ENCODE measurements at places on chromosomes 13 and 19. TPM values are rescaled to one million over a fixed set of nuclear protein-coding genes. Genes with fewer than 3 reads are reported as not detected.
A peak's percentile ranks its signal among the peaks of the same experiment; 100 is the strongest.

The LILRB2 gene
- 3.5 TPM for total RNA-seq

The RAB3A gene
- 1.1 TPM for total RNA-seq

The ADGRE2 gene
- 32.1 TPM for total RNA-seq

The PSG2 gene
- total RNA-seq: not detected

The DCT gene
- 0.66 TPM for total RNA-seq

The PPM1N gene
- 2.3 TPM for total RNA-seq

The TPTE2 gene
- not detected for total RNA-seq

The PHLDB3 gene
- 15.1 TPM for total RNA-seq

The PROZ gene
- not detected for total RNA-seq

GRCh38 chr13:40102360-40102727 lies 446.9 kb downstream of the COG6 start:
- H3K27ac ChIP-seq: no peak overlapping the region
- H3K4me1 ChIP-seq: no peaks in the 10 kb centered on the region
- no peaks in the 10 kb centered on the region for H3K27me3 ChIP-seq
- no peaks in the 10 kb centered on the region for H3K36me3 ChIP-seq
- no peak overlapping the region for H3K4me3 ChIP-seq
- DNase-seq: no peak

DNA sequence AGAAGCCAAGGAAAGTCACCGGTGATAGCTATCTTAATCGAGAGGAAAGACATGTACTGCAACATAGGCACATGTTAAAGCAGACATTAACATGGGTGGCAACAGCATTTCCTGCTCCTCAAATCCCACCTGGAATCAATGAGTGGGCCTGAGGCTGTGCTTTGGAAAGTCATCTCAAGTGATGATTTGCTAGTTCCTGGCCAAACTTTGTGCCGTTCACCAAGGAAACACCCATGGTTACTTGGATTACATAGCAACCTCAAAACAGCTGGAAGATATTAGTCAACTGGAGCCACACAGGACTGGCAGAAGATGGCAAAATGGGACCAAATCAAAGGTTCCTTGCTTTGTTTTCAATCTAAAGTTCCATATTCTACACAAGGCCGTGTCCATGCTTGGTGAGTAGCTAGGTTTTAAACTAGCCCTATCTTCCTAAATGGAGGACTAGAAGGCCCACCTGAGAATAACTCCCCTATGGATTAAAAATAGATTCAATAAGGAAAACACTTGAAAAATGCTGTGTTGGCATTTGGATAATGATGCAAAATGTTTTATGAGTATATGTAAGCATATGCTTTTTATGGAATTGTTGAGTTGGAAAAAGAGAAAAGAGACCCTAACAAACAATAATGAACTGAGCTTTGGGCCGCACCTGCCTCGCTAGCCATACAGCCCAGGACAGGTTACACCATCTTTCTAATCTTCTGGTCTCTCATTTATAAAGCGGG lies 144.5 kb downstream of the RGCC start:
- no peaks in the 10 kb centered on the region for H3K4me1 ChIP-seq
- DNase-seq: no peak
- no peaks in the 10 kb centered on the region for H3K36me3 ChIP-seq
- no peak overlapping the region for H3K4me3 ChIP-seq

GRCh38 chr19:590396-590745 lies 690 bp downstream of the HCN2 start:
- H3K4me1 ChIP-seq: peaks cover 6% of the 10 kb centered on the region
- H3K36me3 ChIP-seq: no peaks in the 10 kb centered on the region
- no peak overlapping the region for H3K27ac ChIP-seq
- DNase-seq: no peak

GRCh38 chr13:37288057-37288720 lies 182.7 kb upstream of the CSNK1A1L start:
- no peaks in the 10 kb centered on the region for H3K27me3 ChIP-seq
- no peaks in the 10 kb centered on the region for H3K4me1 ChIP-seq
- no peaks in the 10 kb centered on the region for H3K36me3 ChIP-seq
- no peak overlapping the region for H3K27ac ChIP-seq
- DNase-seq: no peak

DNA sequence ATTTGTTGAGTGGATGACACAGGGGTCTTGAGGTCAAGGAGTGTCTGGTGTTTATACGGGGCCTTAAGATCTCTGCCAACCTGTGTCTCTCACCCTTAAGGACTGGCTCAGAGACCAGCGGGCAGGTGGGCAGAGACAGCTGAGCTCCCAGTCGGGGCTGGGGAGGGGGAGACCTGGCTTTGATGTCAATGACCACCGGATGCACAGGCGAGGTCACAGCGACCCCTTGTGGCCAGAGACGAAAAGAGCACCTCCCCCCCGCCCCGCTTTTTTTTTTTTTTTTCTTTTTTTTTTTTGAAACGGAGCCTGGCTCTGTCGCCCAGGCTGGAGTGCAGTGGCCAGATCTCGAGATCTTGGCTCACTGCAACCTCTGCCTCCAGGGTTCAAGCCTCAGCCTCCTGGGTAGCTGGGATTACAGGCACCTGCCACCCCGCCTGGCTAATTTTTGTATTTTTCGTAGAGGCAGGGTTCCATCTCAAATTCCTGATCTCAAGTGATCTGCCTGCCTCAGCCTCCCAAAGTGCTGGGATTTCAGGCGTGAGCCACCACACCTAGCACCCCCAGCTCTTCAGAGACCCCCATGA lies 12.1 kb upstream of the KLK14 start:
- peaks cover 11% of the 10 kb centered on the region for H3K4me1 ChIP-seq
- no peaks in the 10 kb centered on the region for H3K36me3 ChIP-seq
- DNase-seq: no peak
- no peaks in the 10 kb centered on the region for H3K27me3 ChIP-seq

DNA sequence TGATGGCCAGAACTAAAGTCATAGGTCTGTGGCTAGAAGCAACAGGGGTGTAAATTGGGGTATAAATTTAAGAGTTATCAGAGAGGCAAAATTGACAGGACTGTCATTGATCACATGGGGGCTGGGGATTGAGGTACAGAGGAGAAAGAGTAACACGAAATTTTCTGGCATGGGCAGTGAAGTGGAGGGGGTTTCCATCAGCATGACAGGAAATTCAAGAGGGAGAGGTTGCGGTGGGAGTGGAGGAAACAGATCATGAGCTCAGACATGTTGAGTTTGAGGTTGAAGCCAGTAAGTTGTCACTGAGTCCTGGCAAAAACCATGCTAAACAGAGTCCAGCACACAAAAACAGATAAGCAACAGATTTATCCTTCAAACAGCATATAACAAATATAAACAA lies 192.1 kb upstream of the TSC22D1 start:
- DNase-seq: no peak
- no peak overlapping the region for H3K27ac ChIP-seq
- H3K4me1 ChIP-seq: no peaks in the 10 kb centered on the region
- no peaks in the 10 kb centered on the region for H3K27me3 ChIP-seq
- H3K36me3 ChIP-seq: no peaks in the 10 kb centered on the region

DNA sequence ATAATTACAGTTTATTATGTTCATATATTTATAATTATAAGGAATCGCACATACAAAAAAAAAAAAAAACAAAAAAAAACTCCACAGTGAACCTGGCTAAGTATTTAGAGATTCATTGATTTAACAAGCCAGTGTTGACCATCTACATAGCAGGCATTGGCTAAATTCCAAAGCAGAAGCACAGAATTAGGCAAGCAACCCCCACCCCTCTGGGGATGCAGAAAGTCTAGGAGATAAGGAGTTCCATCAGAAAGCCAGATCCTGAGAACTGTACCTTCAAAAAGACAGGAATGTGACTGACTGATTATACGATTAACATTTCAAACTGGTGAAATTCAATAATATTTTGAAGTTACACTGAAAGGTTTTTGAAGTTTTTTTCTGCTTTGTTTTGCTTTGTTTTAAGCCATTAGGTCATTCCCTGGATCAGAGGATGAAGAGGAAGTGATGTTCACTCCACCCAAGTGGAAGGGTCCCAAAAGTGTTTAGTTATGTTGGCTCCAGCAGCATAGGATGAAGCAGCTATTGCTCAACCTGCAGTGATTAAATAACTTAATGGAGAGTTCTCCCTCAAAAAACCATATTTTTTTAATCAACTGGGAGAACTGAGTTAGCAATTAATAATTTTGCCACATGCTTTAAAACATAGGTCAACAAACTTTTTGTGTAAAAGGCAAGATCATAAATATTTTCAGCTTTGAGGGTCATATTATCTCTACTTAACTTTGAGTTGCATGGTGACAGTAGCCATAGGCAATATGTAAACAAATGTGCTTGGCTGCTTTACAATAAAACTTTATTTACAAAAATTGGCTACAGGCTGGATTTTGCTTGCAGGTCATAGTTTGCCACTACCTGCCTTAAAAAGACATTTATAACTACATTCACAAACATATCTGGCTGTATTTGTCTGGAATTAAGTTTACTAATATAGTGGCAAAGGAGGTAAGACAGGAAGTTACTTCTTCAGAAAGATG lies 49.6 kb downstream of the DOCK9 start:
- H3K36me3 ChIP-seq: no peaks in the 10 kb centered on the region
- no peak overlapping the region for H3K4me3 ChIP-seq
- H3K4me1 ChIP-seq: peaks cover 4% of the 10 kb centered on the region
- H3K27me3 ChIP-seq: no peaks in the 10 kb centered on the region
- peak overlapping the region; percentile 55 for H3K27ac ChIP-seq
- DNase-seq: no peak

DNA sequence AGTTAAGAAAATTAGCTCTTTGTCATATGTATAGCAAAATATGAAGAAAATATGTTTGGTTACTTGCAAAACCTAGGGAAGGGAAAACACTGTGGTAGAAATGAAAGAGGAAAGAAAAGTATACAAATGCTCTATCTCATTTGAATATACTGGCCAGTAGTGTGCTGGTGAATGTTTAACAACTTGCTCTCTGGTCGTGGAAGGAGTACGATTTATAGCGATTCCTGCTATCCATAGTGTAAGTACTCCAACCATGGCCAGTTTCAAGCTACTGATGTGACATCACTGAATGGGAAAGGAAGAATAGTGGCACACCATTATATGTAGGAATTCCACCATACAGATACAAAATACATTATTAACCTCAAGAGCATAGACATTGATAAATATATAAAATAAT lies 9.3 kb downstream of the BORA start:
- no peak overlapping the region for H3K4me3 ChIP-seq
- no peaks in the 10 kb centered on the region for H3K36me3 ChIP-seq
- no peak for DNase-seq
- H3K27me3 ChIP-seq: no peaks in the 10 kb centered on the region

- no peak overlapping the region for H3K4me3 ChIP-seq
- DNase-seq: no peak
- no peaks in the 10 kb centered on the region for H3K27me3 ChIP-seq
Observed at GRCh38 chr13:73664851-73665250, 469.4 kb downstream of the KLF12 start.

DNA sequence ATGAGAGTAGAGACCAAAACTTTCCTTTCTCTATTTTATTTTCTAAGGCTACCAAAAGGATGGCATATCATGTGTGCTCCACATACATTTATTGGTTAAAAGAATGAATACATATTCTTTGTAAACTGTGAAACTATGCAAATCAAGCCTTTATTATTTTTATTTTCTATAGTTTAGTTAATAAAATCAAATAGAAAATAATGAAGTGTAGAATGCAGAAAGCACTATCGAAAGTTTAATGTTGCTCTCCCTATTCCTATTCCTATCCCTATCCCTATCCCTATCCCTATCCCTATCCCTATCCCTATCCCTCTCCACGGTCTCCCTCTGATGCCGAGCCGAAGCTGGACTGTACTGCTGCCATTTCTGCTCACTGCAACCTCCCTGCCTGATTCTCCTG lies 60.3 kb downstream of the ZNF100 start:
- no peak overlapping the region for H3K27ac ChIP-seq
- no peak for DNase-seq
- no peak overlapping the region for H3K4me3 ChIP-seq
- no peaks in the 10 kb centered on the region for H3K4me1 ChIP-seq

GRCh38 chr19:48708471-48708870 lies 11.1 kb downstream of the MAMSTR start:
- DNase-seq: no peak
- H3K27me3 ChIP-seq: no peaks in the 10 kb centered on the region
- no peak overlapping the region for H3K4me3 ChIP-seq
- no peaks in the 10 kb centered on the region for H3K4me1 ChIP-seq

GRCh38 chr19:8335343-8336071 lies 7.6 kb downstream of the KANK3 start:
- peaks cover 35% of the 10 kb centered on the region for H3K27me3 ChIP-seq
- H3K4me3 ChIP-seq: peak overlapping the region; percentile 46
- peaks cover 8% of the 10 kb centered on the region for H3K4me1 ChIP-seq
- H3K27ac ChIP-seq: no peak overlapping the region
- DNase-seq: no peak
- no peaks in the 10 kb centered on the region for H3K36me3 ChIP-seq

- H3K36me3 ChIP-seq: no peaks in the 10 kb centered on the region
- H3K27ac ChIP-seq: no peak overlapping the region
- H3K4me3 ChIP-seq: no peak overlapping the region
- H3K27me3 ChIP-seq: no peaks in the 10 kb centered on the region
Observed at GRCh38 chr13:90416519-90416918, 931.0 kb upstream of the MIR17HG start.

- no peak overlapping the region for H3K27ac ChIP-seq
- H3K27me3 ChIP-seq: no peaks in the 10 kb centered on the region
- no peak overlapping the region for H3K4me3 ChIP-seq
- no peaks in the 10 kb centered on the region for H3K4me1 ChIP-seq
- no peak for DNase-seq
- no peaks in the 10 kb centered on the region for H3K36me3 ChIP-seq
Observed at GRCh38 chr13:50072676-50073075, 57.4 kb downstream of the KCNRG start.

DNA sequence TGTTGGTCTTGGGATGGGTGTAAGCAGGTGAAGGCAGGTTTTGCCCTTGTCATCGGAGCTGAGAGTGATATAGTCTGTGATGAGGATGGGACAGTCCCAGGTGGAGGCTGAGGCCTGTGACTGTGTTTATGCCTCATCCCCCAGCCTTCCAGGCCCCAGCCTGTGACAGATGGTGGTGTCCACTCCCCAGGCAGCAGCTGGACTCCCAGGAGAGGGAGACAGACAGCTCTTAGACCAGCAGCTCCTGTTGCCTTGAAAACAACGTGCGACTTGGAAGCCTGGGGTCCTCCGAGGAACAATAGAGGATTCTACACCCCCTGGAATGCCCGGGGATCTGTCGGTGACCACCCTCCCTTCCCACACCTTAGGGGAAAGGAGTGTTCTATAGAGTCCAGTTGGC lies 63.8 kb downstream of the CHST8 start:
- no peak overlapping the region for H3K4me3 ChIP-seq
- no peaks in the 10 kb centered on the region for H3K36me3 ChIP-seq
- no peaks in the 10 kb centered on the region for H3K4me1 ChIP-seq
- no peaks in the 10 kb centered on the region for H3K27me3 ChIP-seq

GRCh38 chr19:42245231-42245630 lies 2.8 kb upstream of the GSK3A start:
- no peak overlapping the region for H3K4me3 ChIP-seq
- DNase-seq: no peak
- peaks cover 4% of the 10 kb centered on the region for H3K4me1 ChIP-seq
- H3K27ac ChIP-seq: peak overlapping the region; percentile 97
- H3K27me3 ChIP-seq: no peaks in the 10 kb centered on the region

- H3K27ac ChIP-seq: no peak overlapping the region
- H3K4me1 ChIP-seq: no peaks in the 10 kb centered on the region
- no peaks in the 10 kb centered on the region for H3K36me3 ChIP-seq
- no peaks in the 10 kb centered on the region for H3K27me3 ChIP-seq
- H3K4me3 ChIP-seq: no peak overlapping the region
- DNase-seq: no peak
Observed at GRCh38 chr13:65744836-65745235, 1485.3 kb downstream of the PCDH9 start.

GRCh38 chr13:44382635-44383145 lies 9.1 kb downstream of the SERP2 start:
- no peak for DNase-seq
- no peaks in the 10 kb centered on the region for H3K4me1 ChIP-seq
- H3K36me3 ChIP-seq: no peaks in the 10 kb centered on the region
- H3K4me3 ChIP-seq: no peak overlapping the region
- no peaks in the 10 kb centered on the region for H3K27me3 ChIP-seq
- no peak overlapping the region for H3K27ac ChIP-seq
